Astrocyte of the hippocampus (primary cell): ENCODE measurements at places on chromosomes 3 and 15.

- DNase-seq: peak; percentile 33
These were observed 520.6 kb downstream of the MFSD1 start for GRCh38 chr3:159322322-159322939.

GRCh38 chr15:24150542-24150941 is 463.4 kb upstream of the NDN start:
- DNase-seq: no peak

DNA sequence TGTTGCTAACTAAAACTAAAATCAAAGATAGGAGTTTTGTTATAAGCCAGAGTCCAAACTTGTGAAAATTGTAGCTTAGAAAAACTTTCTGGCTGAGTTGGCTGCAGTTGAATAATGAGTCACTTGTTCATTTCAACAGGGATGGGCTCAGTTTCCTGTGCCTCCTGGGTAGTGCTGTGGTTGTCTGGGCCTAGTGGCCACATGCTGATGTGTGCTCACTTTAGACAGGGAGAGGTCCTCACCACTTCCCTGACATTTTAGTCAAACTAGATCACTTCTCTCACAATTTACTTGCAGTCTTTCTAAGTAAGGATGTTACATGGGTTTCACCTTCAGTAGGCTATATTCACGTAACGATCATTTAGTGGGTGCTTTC is 6.3 kb upstream of the UBE2Q2 start:
- DNase-seq: peak; percentile 82

DNA sequence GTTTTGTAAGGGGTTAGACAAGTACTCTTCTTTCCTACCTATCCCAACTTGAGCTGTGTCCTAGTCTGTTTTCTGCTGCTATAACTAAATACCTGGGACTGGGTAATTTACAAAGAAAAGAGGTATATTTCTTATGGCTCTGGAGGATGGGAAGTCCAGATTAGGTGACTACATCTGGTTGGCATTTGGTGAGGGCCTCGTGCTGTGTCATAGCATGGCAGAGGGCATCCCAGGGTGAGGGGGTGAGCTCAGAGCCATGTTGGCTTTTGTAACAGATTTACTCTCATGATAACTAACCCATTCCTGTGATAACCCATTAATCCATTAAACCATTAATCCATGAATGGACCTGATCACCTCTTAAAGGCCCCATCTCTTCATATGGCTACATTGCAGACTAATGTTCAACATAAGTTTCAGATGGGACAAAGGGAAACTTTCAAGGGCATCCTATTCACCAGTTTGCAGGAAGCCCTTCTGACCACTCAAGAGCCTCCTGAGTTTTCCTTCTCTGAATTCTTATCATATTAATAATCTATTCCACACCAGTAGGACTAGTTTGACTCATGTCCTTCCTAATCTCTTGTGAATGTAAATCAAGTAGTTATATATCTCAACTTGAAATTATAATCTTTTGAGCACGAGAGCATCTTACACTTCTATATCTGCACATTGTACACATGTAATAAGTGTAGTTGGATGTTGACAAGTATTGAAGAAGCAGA is 185.7 kb upstream of the ZPLD1 start:
- no peak for DNase-seq

GRCh38 chr3:39208463-39209055 is 16.2 kb upstream of the XIRP1 start:
- peak; percentile 51 for DNase-seq

DNA sequence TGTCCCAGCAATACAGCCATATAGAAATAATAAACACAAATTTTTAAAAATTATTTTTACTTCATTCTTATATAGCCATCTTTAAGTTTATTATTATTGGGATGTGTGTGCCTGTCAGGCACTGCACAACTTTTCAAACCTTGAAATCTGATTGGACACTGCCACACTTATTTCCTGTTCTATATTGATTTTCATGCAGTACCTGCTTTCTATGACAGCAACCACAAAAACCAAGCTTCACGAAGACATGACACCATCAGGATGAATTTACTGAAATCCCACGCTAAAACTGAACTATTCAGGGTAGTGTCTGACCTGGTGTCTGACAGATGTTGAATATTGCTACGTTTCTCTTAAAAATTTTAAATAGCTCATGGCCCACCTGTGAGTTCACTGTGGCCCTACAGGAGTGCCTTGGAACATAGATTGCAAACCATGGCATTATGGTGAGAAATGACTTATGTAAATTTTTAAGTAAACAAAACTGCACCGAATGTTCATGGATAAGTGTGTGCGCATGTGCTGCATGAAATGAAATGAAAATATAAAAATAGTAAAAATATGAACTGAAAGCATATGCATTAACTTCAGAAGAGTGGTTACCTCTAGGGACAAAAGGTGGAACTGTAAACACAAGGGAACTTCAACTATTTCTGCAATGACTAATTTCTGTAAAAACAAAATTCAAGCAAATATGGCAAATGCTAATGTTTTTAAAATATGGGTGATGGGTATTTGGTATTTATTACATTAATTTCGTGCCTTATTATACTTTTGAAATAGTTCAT is 152.3 kb downstream of the ZBTB20 start:
- DNase-seq: no peak

GRCh38 chr3:16608816-16609215 is 3.6 kb upstream of the DAZL start:
- DNase-seq: no peak

DNA sequence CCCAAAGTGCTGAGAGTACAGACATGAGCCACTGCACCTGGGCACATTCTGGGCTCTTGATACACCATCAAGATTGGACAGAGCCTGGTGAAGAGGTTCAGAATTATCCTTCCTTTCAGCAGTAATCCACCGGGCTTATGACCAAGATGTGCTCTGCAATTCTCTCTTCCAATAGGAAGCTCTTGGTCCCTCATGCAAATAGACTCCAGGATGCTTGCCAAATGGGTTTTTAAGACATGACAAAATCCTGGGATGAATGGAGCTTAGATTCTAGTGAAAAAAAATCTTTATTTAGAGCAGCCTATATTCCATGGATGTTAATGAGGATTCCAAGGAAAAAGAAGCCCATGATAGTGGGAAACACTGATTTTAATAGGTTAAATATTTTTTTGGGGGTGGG is 119.1 kb downstream of the SV2B start:
- DNase-seq: no peak
